ENCODE measurements at places on chromosomes 2 and 18. TPM values are rescaled to one million over a fixed set of nuclear protein-coding genes. Genes with fewer than 3 reads are reported as not detected.

Gene UGT1A4
- not detected for total RNA-seq

Gene NDUFB3
- total RNA-seq: 144 TPM

Gene NR4A2
- 2.0 TPM for total RNA-seq

Gene RIT2
- total RNA-seq: not detected

Gene MYO5B
- total RNA-seq: 8.9 TPM

Gene IL1F10
- not detected for total RNA-seq

Gene GULP1
- total RNA-seq: 33.7 TPM

Gene MC5R
- total RNA-seq: not detected

Gene KRCC1
- 11.5 TPM for total RNA-seq

Gene MAPRE3
- 11.0 TPM for total RNA-seq

Gene CD8B
- not detected for total RNA-seq

Gene SERPINB4
- total RNA-seq: 0.07 TPM

Gene CD302
- total RNA-seq: 2.3 TPM

Gene LYG2
- total RNA-seq: not detected

Gene ZBTB7C
- 0.33 TPM for total RNA-seq

Gene ALPP
- total RNA-seq: 5.3 TPM

Gene STPG4
- total RNA-seq: not detected

Gene TEX44
- not detected for total RNA-seq

Gene TYMS
- total RNA-seq: 166 TPM
